ENCODE measurements at places on chromosomes 5 and 9.

DNA sequence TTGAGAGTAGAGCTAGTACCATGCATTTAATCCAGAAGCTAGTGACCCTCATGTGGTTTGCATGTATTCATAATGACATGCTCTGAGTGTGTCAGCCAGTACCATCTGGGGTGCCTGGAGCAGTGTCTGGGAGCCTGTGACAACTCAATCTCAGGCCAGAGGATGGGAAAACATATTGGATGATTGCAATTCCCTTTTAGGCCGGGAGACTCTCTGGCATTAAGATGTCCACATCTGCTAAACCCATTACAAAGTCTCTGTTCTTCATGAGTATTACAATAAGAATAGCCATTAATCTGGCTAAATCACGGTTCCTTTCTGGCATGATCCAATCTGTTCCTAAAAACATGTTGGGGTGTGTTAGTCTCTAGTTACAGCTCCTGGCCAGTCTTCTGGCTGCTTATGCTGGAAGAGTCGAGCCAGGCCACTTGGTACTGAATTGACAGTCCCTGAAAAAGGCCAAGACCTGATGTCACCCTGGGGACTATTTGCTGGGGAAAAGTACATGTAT is 475.7 kb downstream of the ENC1 start:
- no peak for DNase-seq

GRCh38 chr9:93207326-93207814 is 23.4 kb downstream of the WNK2 start:
- no peak for DNase-seq

- DNase-seq, result no peak
Observed at GRCh38 chr9:14179449-14179848, 134.5 kb downstream of the NFIB start.

DNA sequence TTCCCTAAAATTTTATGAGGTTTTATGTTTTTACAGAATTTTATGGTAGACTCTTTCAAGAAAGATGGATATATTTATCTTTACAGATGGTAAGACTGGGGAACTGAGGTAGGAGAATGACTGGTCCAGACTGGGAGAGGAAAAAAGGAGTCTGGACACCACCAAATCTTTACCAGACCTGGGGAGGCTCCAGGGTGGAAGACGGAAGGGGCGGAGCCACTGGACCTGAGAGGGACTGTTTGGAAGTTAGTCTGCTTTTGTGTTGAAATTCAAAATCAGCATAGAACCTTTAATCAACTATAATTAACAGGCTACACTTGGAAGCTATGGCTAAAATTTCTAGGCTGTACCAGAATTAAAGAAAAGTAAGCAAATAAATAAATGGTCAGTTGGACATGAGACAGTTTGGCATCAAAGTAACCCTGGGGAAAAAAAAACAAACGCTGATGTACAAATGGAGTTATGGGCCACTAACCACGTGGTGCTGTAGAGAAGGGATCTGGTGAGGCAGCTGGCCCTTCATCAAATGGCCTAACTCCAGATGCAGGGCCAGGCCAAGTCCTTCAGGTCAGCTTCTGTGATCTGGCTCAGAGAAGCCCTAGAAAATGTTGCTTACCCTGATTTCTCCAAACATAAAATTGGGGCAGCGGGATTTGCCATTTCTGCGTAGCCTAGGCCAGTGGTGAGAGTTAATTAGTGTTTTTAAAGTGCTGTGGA is 155.1 kb downstream of the ARSB start:
- no peak for DNase-seq

GRCh38 chr9:131608493-131609037 is 63.2 kb downstream of the PRRT1B start:
- no peak for DNase-seq

DNA sequence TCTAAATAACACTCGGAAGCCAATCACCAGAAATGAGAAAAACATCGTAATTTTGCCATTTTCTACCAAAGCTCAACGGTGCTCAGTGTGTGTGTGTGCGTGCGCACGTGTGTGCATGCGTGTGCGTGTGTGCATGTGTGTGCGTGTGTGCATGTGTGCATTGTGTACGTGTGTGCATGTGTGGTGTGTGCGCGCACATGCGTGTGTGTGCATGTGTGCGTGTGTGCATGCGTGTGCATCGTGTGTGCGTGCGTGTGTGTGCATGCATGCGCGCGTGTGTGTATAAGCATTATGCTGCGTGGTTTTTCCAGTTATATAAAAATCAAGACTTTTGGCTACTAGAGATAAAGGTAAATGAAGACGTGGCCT is 165.0 kb downstream of the DAB2IP start:
- no peak for DNase-seq

- no peak for DNase-seq
Observed at GRCh38 chr5:61342071-61342501, 10.0 kb downstream of the ZSWIM6 start.

- DNase-seq, result no peak
Observed at GRCh38 chr9:129221233-129221632, 43.2 kb upstream of the IER5L start.

GRCh38 chr5:761059-761771 is 23.3 kb downstream of the ZDHHC11B start:
- DNase-seq, result no peak

DNA sequence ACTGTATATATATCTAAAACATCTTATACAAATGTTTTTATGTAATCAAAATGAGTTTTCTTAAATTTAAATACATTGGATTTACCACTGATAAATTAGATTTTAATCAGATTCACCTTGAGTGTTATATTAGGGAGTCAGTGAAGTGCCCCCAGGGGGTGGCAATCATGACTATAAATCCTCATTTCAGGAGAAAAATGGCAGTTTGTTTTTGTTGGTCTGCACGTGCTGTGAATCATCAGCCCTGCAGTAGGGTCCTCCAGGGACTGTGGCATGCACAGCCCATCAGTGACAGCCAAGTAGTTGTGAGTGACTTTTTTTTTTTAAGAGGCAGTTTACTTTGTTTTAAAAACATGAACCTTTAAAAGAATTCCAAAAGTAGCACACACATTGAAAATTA is 65.2 kb downstream of the ZSWIM6 start:
- DNase-seq, result no peak

DNA sequence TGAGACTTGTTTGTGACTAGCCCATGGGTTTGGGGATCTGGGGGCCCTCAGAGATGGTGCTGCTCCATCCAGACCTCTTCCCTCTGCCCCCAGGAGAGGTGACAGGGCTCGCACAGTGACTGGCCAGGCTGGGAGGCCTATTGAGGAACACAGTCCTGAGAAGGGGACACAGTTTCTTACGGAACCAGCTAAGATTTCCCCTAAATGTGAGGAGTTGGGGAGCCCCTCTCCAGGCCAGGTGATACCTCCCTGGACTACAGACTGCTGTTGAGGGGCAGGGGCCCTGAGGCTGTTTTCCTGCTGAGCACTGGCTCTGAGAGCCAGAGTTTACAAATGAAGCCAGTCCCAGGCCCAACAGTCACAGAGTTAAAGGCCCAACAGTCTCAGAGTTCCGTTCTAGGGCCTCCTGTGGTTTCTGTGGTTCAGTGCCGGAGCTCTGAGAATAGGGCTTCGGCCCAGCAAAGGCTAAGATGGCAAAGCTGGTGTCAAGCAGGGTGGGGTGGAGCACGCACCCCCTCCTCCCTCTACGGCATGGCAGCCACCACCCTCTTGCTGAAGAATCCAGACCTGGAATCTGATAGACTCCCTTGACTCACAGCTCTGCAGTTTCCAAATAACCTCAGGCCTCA is 1.1 kb upstream of the SEMA4D start:
- peak; percentile 82 for DNase-seq

GRCh38 chr5:139120521-139120920 is 77.6 kb downstream of the SIL1 start:
- DNase-seq, result no peak

DNA sequence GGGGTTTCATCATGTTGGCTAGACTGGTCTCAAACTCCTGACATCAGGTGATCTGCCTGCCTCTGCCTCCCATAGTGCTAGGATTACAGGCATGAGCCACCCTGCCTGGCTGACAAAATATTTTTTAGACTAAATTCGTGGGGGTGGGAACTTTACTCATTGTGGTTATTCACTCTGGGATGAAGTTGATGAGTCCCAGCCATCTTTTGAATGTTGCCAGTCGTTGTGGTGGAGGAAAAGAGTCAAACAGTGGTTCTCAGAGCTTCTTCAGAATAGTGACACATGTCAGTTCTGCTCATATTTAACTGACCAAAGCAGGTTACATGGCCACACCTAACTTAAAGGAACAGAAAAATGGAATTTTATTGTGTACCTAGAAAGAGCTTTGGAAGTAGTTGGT is 6.9 kb downstream of the SREK1 start:
- no peak for DNase-seq

DNA sequence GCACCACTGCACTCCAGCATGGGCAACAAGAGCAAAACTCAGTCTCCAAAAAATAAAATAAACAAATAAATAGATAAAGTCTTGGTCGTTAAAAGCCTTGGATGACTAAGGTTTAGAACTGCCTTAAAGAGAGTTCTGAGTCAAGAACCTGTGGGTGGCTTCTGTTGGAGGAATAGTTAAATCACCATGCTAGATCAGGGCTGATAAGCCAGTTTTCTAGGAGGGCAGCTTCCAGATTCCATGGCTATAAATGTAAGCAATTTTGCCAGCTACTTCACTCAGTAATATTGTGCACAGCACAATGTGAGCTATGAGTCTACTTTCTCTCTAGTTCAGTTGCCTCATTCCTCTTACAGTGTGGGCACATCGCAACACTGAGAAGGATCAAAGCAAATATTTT is 242.1 kb upstream of the NUDT12 start:
- DNase-seq, result no peak

GRCh38 chr9:135035781-135036760 is 51.4 kb upstream of the OLFM1 start:
- no peak for DNase-seq

- DNase-seq, result no peak
Observed at GRCh38 chr5:96819806-96820205, 12.1 kb upstream of the ERAP1 start.

GRCh38 chr5:76704131-76704663 is 11.7 kb upstream of the F2R start:
- no peak for DNase-seq

DNA sequence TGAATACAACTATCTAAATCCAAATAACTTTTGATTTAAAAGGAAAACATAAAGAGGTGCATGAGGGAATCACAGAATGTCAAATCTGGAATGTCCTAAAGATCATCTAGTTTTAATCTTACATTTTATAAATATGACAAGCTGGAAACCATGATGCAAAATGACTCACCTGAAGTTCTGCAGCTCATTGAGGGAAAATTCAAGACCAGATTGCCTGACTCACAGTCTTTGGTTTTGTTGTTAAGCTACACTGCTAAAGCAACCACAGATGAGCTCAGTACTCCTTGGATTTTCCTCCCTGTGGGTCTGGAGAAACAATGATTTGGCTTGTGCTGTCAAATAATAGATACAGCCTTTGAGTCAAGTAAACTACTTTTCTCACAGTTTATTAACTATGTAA is 19.1 kb upstream of the EDIL3 start:
- no peak for DNase-seq

- DNase-seq, result no peak
Observed at GRCh38 chr5:38426986-38427950, 129.2 kb downstream of the LIFR start.

DNA sequence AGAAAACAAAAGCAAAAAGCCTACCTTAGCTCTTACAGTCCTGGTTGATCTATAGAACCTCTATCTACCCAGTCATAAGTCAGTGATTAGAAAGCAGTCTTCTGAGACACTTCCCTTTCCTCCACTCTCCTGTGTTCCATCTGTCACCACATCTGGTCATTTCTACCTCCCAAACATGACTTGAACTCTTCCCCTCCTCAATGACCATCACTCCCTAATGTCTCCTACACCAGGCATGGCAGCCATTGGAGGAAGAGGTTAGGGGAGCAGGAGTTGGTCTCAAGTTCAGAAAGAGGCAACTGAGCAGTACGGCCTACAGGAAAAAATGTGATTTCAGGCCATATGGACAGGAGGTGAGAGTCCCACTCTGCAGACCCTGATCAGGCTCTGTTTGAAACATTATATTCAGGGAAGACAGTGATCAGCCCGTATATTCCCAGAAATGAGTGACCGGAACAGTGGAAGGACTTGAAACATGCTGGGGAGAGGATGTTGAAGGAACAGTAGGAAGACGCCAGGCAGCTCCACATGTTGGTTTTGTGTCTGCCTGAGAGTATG is 12.0 kb downstream of the ABLIM3 start:
- DNase-seq, result no peak

GRCh38 chr5:62139741-62140140 is 166.3 kb upstream of the KIF2A start:
- DNase-seq, result no peak

GRCh38 chr5:35854248-35854647 is 2.4 kb upstream of the IL7R start:
- peak; percentile 86 for DNase-seq

DNA sequence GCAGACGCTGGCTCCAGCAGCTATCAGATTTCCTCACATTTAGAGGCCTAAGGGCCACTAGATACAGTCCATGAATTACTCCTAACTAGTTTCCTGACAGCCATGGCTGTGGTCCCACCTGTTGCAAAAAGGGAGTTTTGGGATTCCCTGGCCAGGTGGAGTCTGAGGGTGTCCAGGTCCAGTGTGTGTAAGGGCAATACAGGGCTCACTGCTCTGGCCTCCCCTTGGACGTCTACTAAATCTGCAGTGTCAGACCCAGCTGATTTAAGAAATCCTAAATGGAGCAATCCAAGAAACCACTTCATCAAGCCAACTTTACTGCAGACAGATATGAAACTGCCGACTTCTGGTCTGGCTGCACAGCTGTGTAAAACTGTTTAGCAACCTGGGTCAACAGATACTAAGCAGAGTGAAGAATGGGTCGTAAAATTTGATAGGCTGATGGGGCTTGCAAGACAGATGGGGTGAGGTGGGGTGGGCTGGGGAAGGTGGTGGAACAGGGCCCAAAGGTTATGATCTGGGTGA is 116.4 kb downstream of the GADD45G start:
- DNase-seq, result no peak

All from activated CD4-positive, alpha-beta T cell treated with anti-CD3 and anti-CD28 coated beads, Interleukin-2, Interleukin-6, amounts not matched to agents 100 ng/mL and 50 ng/mL, durations not matched to agents 16 hours and 8 hours (primary cell).